Muscle of leg (tissue), 16 donors: ENCODE measurements at places on chromosomes 6 and 20. TPM values are rescaled to one million over a fixed set of nuclear protein-coding genes. Genes with fewer than 3 reads are reported as not detected.

Gene OR2J2
- not detected for polyA plus RNA-seq

Gene HSPA12B
- 20.8 TPM for polyA plus RNA-seq

Gene SAMD10
- 2.9 TPM for polyA plus RNA-seq

Gene DHX16
- 22.2 TPM for polyA plus RNA-seq

Gene ZBTB46
- polyA plus RNA-seq, result 20.9 TPM

Gene GLP1R
- polyA plus RNA-seq, result 0.07 TPM

Gene SLC52A3
- polyA plus RNA-seq, result 0.69 TPM

Gene ARMC2
- 5.8 TPM for polyA plus RNA-seq
